ENCODE measurements at places on chromosomes 2 and 18. TPM values are rescaled to one million over a fixed set of nuclear protein-coding genes. Genes with fewer than 3 reads are reported as not detected.

DNA sequence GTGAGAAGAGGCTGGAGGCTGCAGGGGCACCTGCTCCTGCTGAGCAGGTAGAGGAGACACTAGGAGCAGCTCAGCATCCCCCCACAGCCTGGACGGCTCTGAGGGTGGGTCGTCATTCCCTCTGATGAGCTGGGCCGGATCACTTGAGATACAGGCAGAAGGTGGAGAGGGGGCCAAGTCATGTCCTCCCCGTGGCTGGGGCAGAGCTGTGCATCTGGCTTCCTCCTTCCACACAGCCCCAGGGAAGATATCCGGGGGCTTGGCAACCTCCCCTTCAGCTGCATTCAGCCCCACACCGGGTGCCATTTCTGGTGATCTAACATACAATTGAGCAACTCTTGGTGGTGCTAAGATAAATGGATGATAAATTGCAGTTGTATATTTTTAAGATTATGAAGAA lies 236.9 kb downstream of the LDLRAD4 start:
- DNase-seq = no peak

KLHL30 gene
- total RNA-seq = 3.6 TPM

DNA sequence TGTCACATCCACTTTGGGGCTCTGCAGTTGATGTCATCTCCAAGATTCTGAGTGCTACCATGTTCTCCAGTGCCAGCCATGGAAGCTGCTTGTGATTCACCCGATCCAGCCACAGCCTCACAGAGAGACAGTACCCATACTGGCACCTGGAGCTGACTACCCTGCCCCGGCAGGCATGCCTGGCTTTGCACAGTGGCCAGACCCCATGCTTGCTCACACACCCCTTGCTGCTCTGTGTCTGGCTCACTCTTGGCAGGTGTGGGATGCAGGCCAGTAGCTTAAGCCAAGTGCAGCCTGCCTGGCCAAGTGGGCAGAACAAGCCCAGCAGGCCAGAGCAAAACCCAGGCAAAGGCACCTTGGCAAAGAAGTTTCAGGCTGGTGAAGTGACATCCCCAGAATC lies 828.4 kb upstream of the VRK2 start:
- no peak for DNase-seq

SS18 gene
- 92.5 TPM for total RNA-seq

GRCh38 chr2:235640926-235641723 lies 147.3 kb downstream of the AGAP1 start:
- no peak for DNase-seq

XDH gene
- total RNA-seq = 0.71 TPM

- no peak for DNase-seq
Observed at GRCh38 chr18:22176420-22177326, 7.3 kb downstream of the GATA6 start.

DNA sequence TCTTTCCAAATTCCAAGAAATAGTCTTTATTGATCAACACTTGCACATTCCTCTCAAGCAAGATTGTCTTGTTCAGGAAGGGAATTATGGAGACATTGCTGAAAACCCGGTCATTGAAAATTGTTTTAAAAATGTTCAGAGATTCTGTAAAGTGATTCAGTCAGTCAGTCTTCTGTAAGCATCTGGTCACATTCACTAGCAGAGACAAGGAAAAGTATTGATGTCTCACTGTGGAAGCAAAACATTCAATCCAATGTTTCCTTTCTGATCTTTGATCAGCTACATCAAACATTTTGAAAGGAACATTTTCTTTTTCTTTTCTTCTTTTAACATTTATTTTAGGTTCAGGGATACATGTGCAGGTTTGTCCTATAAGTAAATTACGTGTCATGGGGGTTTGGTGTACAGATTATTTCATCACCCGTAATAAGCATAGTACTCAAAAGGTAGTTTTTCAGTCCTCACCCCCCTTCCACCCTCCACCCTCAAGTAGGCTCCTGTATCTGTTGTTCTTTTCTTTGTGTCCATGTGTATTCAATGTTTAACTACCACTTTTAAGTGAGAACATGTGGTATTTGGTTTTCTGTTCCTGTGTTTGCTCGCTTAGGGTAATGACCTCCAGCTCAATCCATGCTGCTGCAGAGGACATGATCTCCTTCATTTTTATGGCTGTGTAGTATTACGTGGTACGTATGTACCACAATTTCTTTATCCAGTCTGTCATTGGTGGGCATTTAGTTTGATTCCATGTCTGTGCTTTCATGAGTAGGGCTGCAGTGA lies 61.2 kb downstream of the CTNNA2 start:
- no peak for DNase-seq

MYOM1 gene
- total RNA-seq = 21.0 TPM

DNA sequence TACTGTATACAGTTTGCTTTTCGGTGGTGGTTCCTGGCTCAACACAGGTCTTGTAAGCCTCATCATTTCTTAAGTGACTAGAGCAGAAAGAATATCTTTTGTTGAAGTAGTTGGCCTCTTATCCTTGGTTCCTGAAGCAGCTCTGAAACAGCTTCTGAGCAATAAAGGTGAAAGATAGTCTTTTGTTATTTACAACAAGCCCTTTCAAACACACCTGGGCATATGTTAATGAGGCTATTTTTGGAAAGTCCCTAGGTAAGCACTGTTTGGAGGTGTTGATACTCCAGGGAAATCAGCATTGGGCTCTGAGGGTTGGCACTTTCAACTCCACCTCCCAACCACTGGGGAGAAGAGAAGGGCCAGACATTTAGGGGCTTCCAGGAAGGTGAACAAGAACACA lies 211.0 kb downstream of the MCFD2 start:
- DNase-seq = no peak

UCN gene
- total RNA-seq = 3.9 TPM

GRCh38 chr2:137705296-137705695 lies 259.0 kb upstream of the HNMT start:
- DNase-seq = no peak

- no peak for DNase-seq
Observed at GRCh38 chr2:45895241-45895861, 243.9 kb downstream of the PRKCE start.

DNA sequence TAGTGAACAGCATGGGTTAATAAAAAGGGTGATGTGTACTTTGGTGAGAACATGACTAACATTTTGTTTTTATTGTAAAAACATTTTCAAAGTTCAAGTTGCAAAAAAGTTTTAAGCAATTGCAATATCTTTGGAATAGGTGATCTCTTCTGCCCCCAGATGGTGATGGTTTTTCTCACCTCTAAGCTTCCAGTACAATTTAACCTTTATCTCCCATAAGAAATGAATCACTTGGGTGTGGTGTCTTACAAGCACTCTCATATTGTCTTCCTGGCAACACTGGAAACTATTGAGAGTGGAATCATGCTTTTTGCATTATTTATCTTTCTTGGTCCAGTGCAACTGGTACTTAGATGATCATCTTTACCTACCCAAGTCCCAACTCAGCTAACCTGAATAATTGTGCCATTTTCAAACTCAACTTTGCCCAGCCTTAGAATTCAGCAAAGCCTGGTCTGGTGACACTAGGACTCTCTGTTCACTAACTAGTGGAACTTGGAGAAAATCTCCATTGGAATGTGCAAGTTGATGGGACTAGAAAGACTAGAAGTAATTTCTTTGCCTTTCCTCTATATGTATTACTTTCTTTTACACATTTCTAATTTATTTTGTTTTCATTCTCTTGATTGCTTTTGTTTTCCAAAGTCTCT lies 964.7 kb upstream of the ZEB2 start:
- DNase-seq = no peak

GRCh38 chr2:182248362-182248761 lies 178.5 kb downstream of the PDE1A start:
- no peak for DNase-seq

GRCh38 chr2:114139542-114139941 lies 249.7 kb downstream of the ACTR3 start:
- DNase-seq = no peak

- DNase-seq = no peak
Observed at GRCh38 chr18:23694637-23695430, 5.6 kb downstream of the LAMA3 start.

RNF152 gene
- 24.6 TPM for total RNA-seq

DNA sequence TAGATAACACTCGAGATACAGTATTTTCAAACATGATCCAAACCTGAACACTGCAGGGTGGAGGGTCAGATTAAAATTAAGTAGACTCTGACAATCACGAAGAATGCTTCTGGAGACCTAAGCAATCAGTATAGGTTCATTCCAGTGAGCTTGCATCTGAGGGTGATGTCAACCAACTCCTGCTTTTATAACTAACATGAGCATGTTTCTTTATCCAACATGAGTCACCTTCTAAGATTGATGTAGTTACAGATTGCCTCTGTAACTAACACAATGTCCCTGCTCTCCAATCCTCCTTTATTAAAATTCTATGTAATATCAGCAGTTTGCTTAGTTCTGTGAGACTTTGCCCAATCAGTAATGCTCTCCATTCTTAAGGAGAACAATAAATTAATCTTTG lies 225.7 kb downstream of the ARL6IP6 start:
- DNase-seq = no peak

- DNase-seq = no peak
Observed at GRCh38 chr2:147917161-147917560, 72.3 kb downstream of the ACVR2A start.

MBD2 gene
- 28.2 TPM for total RNA-seq

CLEC4F gene
- total RNA-seq = not detected

DNA sequence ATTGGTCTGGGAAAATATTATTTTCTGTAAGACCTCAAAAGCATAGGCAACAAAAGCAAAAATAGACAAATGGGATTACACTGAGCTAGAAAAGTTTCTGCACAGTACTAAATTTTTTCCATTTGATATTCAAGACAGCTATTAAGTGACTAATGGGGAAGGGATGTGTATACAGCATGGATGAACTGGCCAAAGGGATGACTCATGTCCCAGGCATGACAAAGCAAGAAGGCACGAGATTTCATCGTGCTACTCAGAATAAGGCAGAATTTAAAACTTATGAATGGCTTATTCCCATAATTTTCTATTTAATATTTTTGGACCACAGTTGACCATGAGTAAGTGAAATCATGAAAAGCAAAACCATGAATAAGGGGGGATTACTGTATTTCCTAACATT lies 1250.1 kb upstream of the GYPC start:
- no peak for DNase-seq

DNA sequence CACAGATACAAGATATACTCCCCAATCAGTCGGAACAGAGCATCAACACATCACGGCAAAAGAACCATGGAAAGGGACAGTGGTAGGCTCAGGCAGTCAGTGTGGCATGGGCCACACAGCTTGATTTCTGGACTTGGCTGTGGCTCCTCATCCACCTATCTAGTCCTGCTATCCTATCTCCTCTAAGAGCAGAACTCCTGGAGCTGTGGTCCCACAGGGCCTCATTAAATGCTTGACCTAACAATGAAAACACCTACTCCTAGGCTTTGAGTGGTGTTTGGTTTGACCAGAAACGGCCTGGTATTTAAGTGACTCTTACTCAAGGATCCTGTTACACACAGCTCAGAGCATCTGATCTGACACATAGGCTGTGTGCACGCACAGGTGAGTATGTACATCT lies 33.6 kb upstream of the SMAD2 start:
- DNase-seq = no peak

SP100 gene
- total RNA-seq = 106 TPM

TTR gene
- 0.82 TPM for total RNA-seq

LYG2 gene
- total RNA-seq = not detected

DNA sequence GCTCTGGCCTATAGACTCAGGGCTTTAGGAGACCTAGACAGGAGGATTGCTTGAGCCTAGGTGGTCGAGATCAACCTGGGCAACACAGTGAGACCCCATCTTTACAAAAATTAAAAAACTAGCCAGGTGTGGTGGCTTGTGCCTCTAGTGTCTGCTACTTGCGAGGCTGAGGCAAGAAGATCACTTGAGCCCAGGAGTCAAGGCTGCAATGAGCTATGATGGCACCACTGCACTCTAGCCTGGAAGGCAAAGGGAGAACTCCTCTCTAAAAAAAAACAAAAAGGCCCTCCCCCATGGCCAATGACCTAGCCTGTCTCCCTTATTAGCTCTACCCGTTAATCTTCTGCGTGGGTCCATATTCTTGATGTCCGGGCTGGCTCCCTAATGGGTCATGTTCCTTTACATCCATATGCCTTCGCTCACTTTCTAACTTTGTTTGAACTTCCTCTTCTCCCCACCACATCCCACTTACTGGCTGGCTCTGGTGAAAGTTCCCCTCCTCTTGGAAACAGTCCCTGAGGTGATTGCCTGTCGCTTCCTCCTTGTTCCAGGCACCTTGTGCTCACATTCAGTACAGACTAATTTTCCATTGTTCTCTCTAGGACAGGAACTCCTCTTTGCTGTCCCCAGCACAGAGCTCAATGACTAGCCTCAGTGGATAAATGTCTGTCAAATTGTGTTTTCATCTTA lies 103.0 kb downstream of the AFF3 start:
- DNase-seq = no peak

GRCh38 chr2:218323526-218324472 lies 31.5 kb upstream of the TMBIM1 start:
- DNase-seq = no peak

- DNase-seq = no peak
Observed at GRCh38 chr18:25561918-25562317, 210.0 kb upstream of the ZNF521 start.

GFPT1 gene
- 20.2 TPM for total RNA-seq

DNA sequence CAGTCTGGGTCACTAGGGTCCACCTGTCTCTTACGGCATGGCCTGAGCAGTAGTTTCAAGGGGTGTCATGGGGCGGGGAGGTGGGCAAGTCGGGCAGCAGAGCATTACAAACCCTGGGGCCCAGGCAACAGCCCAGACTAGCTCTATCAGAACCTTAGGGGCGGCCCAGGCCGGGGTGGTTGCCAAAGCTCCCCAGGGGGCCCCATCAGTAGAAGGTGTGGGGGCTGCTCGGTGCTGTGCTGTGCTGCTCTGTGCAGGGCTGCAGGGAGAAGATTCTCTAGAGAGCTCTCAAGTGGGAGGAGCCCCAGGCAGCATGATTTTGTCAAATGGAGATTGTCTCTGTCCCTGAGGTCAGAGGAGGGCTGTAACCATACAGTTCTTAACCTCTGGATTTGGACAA lies 36.4 kb upstream of the SLC14A1 start:
- no peak for DNase-seq

TMEM17 gene
- total RNA-seq = 1.7 TPM

- DNase-seq = no peak
Observed at GRCh38 chr2:204299766-204300165, 245.5 kb upstream of the PARD3B start.

DNA sequence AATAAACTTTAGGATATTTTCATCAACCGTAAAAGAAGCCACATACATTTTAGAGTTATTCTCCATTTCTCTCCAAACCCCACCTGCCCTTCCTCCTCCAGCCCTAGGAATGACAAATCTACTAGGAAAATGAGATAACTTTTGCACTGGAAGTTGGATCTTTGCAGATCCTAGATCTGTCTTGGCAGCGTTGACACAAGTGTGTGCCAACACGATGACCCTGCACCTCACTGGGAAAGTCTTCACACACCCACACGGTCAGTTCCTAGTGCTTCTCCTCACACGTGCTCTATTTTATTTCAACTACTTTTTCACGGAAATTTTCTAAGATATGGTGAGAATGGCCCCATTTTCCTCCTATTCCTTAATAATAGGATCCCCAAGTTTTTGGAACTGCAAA lies 14.1 kb upstream of the HPCAL1 start:
- no peak for DNase-seq

- DNase-seq = peak; percentile 76
Observed at GRCh38 chr2:46645681-46646162, 166.4 kb downstream of the TMEM247 start.

- DNase-seq = no peak
Observed at GRCh38 chr2:200405599-200406298, 99.3 kb downstream of the SPATS2L start.

Measured in sigmoid colon (tissue), 7 donors.